Stimulated activated naive CD4-positive, alpha-beta T cell (primary cell): ENCODE measurements at places on chromosomes 12 and 14.

DNA sequence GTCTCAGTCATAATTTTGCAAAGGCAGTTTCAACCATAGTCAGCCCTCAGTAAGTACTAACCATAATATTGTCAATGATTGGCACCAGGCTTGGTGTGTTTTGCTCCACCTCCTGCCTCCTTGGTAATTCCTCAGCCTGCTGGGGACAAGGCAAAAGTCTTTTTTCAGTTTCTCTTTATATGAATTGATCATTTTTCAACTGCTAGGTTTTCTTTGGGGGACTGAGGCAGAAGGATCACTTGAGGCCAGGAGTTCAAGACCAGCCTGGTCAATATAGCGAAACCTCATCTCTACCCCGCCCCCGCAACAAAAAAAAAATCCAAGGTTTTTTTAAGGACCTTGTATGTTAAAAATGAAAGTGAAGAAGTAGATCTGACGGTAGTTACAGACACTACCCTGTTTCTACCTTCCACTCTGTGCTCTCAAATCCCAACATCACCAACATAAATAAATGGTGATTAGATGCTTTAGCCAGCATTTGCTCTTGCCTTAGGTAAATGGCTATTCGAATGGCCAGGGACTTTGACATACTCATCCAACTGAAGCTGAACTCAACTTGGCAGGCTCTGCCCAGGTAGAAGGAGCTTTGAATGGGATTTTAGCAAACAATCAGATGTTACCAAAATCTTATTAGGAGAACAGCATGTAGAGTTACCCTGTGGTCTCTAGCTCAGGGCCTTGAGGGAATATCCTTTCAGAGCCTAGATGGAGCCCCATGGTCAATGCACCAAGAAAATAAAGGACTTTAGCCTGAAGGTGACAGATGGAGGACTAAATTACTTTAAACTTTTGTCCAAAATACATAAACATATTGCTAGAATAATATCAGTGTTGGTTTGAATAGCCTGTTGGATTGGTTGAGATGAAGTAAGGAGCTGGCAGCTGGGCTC lies 126.9 kb upstream of the AMIGO2 start:
- DNase-seq: no peak

DNA sequence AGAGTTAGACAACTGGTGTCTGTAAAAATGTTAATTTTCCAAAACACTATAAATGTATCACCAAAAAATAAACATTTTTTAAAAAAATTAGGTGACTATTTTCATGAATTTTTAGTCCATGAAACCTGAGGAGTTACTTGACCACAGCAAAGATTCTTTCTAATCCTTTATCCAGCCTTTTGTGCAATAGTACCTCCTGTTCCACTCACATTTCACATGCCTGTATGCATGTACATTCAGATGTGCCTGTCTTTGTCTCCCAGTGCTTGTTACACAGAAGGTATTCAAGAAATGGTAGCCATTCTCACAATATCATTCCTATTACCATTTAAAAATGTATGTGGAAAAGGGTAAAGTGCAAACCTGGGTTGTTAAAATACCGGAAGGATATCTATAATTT lies 857.0 kb downstream of the DIO2 start:
- DNase-seq: no peak

GRCh38 chr12:111086947-111087700 lies 166.7 kb upstream of the MYL2 start:
- DNase-seq: no peak

GRCh38 chr12:131147894-131148293 lies 194.2 kb downstream of the ADGRD1 start:
- DNase-seq: no peak

- DNase-seq: no peak
These were observed 69.3 kb downstream of the SERPINA3 start for GRCh38 chr14:94681300-94682060.

GRCh38 chr12:57190037-57190436 lies 26.6 kb upstream of the NXPH4 start:
- no peak for DNase-seq

DNA sequence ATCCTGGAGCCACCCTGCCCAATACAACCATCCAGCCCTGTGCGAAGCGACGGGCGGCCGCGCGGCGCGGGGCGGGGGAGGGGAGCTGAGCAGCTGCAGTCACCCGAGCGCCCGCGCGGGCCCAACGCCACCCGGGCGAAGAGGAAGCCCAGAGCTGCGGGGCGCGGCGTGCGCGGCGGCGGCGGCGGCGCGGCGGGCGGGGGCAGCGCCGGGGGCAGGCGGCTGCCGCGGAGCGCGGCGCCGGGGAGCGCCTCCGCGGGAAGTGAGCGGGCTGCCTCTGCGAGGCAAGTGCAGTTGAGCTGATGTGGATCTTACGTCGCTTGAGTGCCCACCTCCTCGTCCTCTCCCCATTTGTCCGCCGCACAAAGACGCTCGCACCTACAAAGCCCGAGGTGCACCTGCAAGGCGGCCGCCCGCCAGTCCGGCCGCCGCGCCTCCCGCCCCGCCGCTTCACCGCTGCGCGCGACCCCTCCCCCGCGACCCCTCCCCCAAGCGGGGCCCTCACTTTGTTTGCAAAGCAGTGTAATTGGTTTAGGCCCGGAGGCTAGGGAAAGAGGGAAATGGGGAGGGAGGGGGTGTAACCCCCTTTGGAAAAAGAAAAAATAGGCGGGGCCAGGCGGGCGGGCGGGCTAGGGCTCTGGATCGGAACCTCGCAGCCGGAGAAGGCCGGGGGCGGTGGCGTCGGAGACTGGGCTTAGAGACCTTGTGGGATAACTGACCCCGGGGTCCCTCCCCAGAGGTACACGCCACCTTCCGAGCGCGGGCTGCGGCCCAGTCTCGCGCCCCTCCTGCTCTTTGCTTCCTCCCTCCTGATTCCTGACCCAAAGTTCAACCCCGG lies at the start of the genes FOXA1 and TTC6:
Gene FOXA1 (minus strand): TSS at position 279 of the 838 bp plus-strand sequence. CDS start 277 bp downstream, at position 2.
Gene TTC6 (plus strand): TSS at position 659 of the 838 bp plus-strand sequence. CDS start 26,436 bp downstream, outside the sequence.
- DNase-seq: no peak

- no peak for DNase-seq
These were observed 32.1 kb upstream of the GSG1 start for GRCh38 chr12:13135371-13136178.

DNA sequence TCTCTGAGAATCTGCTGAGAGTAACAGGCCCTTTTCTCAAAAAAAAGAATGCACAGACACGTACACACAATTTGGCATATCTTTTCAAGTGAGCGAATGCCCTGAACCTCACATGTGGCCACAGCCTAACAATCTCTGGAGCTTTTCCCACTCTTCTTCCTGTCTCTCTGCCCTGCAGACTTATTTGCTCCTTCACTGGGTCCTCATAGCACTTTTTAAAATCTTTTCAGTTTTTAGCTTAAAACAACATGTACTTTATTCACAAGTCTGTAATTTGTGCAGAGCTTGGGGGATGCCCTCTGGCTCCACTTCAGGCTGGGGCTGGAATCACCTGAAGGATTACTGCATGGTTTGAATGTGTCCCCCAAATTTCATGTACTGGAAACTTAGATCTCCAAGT lies 9.0 kb downstream of the MAP1LC3B2 start:
- DNase-seq: no peak
